Right kidney (tissue), 9 donors: ENCODE measurements at places on chromosomes 13 and 19.

DNA sequence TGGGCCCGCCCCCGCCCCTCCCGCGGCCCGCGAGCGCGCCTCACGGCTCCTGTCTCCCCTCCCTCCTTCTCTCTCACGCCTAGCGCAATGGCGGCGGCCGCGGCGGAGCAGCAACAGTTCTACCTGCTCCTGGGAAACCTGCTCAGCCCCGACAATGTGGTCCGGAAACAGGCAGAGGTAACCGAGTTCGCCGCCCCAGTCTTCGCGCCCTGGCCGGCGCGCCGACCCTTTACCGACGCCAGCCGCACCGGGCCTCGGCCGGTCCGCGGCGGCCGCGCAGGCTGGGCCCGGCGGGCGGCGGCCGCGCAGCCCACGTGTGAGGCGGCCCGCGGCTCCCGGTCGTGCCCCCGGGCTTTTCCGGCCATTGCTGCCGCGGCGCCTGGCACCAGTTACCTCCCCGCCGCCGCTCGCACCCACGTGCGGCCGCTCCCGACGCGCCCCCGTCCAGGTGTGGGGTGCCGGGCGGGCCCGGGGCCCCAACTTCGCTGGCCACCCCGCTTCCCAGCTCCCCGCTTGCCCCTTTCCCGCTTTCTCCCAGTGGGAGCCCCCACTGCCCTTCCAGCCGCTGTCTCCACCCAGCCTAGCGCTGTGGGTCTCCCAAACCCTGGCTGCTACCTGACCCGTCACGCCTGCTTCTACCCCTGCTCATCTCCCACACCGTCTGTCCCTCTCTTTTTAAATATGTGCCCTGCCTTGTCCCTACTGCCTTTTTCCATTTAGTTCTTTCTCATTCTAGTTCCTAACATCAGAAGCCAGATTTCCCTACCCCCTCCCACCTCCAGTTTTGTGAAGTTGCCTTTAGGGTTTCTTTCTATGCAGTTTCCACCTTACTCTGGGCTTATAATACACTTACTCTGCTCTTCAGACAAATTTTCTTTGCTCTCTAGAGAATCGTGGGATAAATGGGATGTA is 23.4 kb downstream of the IPO5 start:
- peak; percentile 85 for DNase-seq

DNA sequence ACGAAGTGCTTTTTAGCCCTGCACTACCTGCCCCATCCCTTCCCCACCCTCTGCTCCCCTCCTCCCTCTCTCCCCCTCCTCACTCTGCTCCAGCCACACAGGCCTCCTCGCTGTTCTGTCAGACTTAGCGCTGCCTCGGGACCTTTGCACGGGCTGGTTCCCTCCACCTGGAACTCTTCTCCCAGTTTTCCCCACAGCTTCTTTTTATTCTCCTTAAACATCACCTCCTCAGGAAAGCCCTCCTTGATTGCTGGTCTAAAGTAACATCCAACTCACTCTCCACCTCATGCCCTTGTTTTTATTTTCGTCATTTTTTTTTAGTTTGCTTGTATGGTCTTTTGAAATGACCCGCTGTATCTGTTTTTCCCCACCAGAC is 19.6 kb upstream of the ZNRF4 start:
- DNase-seq, result no peak

DNA sequence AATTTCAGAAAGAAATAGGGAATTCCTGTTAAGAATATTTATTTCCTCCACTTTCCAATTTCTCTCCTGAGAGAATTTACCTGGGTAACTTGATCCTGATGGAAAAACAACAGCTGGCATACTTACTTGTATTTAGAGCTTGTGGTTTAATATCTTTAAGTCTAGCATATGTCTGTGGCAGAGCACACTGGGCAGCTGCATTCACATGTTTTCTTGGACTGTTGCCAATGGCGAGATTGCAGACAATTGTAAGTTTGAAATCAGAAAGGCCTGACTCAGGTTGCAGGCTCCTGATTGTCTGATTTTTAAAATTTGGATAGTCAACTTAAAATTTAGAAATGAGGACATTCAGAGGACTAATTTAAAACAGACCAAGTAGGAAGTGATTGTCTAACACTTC is 66.9 kb downstream of the NHLRC3 start:
- no peak for DNase-seq

DNA sequence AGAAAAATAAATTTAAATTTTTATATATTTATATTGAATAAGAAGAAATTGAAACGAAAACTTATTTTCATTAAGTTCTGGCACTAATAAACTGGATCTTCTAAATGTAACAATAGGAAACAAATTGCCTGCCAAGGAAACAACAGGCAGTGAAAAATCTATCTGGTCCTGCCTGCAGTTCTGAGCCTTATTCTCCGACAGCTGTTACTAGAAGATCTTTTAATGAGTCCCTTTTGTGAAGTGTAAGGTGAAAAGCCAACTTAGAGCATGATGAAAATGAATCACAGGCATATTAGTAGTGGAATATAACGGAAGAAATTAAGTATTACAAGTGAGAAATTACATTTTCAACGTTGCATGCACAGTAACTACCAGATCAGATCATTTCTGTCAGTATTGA is 1002.7 kb upstream of the PCDH20 start:
- DNase-seq, result no peak

GRCh38 chr19:18668252-18668631 is 15.2 kb upstream of the CRTC1 start:
- DNase-seq, result no peak

GRCh38 chr13:80547885-80548825 is 207.2 kb upstream of the SPRY2 start:
- no peak for DNase-seq

GRCh38 chr13:104289400-104289799 is 1223.2 kb upstream of the SLC10A2 start:
- no peak for DNase-seq

GRCh38 chr13:52969373-52969772 is 59.2 kb upstream of the OLFM4 start:
- no peak for DNase-seq

DNA sequence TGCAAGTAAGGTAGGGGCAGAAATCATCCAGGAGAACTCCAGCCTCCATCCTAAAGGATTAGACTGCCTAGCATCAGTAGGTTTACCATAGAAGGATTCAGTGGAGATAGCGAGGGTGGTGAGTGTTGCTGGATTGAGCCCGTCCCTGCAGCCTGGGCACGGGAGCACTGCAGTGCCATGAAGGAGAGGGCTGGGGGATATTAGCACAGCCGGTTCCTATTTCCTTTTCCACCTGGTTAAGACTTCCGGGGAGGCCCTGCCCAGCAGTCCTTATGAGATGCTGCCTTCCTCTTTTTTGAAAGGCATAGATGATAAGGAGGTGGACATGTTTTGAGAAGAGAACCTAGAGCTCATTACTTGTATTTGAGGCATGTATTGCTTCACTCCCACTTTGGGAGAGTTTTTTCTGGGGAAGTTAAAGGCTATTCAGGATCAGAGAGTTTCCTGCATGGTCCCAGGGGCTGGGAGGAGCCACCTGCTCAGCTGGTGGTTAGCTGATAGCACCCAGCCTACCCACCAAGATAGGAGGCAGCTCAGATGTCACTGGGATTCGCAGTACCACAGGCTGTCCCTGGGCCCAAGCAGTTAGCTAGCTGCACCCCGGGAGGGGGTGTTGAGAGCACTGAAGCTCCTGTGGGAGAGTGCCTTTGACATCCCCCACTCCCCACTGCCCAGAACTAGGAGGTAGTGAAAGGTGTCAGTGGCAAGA is 17.2 kb downstream of the ACTN4 start:
- peak; percentile 32 for DNase-seq

DNA sequence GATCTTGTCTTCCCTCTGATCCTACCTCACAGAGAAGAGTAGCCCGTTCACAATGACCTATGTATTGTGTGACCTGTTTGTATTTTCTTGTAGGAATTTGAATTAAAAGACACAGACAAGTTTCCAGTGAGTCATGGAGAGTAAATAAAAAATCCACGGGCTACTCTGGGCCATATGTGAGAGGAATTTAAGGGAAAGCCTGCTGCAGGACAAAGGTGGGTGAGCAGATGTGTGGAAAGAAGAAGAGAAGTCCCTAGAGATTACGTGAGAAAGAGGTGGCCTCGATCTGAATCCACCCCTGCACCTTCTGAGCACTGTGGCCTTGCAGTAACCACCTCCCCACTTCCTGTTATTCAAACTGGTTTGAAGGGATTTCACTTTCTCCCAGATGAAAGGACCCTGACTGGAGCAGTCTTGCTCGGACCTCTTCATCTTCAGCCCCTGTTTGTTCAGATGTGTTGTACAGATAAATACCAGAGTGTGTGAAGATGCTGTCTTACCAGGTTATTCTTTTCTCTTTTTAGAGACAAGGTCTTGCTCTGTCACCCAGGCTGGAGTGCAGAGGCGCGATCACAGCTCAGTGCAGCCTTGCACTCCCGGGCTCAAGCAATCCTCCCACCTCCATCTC is 205.4 kb downstream of the PDS5B start:
- DNase-seq, result no peak

GRCh38 chr19:46147791-46148288 is at the start of gene IGFL2:
Gene IGFL2 (plus strand): TSS chr19:46148238. CDS start chr19:46148279, 41 bp downstream.
- DNase-seq, result no peak

DNA sequence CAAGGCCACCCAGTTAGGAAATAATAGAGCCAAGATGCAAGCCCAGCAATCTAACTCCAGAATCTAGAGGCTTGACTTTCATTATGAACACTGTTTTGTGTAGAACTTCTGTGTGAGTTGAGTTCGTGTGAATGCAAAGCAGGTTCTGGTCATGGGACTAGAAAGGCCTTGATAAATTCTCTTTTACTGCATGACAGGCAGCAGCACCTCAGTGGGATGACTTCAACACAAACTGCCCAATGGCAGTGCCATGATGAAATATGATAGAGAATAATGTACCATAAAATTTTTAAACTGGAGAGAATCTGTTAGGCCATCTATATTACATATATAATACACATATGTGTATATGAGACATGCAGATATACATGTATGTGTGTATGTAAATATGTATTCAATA is 214.5 kb downstream of the KLF5 start:
- no peak for DNase-seq

DNA sequence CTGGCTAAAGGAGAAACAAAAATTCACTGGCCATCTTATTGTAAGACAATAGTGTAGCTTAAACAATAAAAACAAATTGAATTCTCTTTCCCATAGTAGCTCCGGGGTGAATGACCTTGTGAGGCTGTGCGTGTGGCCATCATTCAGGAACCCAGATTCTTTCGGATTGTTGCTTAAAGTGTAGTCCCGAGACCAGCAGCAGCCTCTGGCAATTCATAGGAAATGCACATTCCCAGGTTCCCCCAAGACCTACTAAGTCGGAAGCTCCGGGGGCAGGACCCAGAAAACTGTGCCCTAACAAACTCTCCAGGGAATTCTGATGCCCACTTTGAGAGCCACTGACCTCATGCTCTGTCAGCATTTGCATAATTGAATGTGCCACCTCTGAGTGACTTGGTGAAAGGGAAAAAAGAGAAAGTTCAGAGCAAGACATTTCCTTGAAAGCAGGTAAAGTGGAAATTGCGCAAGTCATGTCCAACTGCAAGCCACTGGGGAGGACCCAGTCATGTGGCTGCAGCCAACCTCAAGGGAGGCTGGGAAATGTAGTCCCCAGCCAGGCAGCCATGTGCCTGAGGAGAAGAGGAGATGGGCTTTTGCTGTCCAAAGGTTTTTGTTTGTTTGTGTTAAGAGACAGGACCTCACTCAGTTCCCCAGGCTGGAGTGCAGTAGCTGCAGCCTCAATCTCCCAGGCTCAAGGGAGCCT is 50.7 kb upstream of the PNMA8B start:
- DNase-seq, result peak; percentile 34

- DNase-seq, result no peak
Observed at GRCh38 chr19:43618921-43619261, 538 bp downstream of the ZNF428 start.

- peak; percentile 61 for DNase-seq
Observed at GRCh38 chr19:49391581-49392399, 3.7 kb downstream of the KASH5 start.

DNA sequence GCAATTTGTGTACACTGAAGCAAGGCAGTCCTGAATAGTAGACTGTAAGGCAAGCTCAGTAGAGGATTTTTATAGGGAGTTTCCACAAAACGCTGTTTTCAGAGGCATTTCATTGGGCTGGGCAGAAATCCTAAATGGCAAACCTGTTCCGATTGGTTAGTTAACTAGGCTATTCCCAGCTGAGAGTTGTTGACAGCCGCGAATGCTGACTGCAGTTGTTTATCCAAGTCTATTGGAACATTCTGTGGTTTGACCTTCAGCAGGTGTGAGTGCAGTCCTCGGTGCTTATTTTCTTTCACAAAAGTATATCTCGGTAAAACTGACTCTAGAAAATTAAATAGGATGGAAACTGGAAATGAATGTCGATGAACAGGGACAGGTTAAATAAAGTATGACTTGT is 45.4 kb downstream of the TPT1 start:
- no peak for DNase-seq

- no peak for DNase-seq
Observed at GRCh38 chr19:31070146-31071065, 278.8 kb downstream of the TSHZ3 start.

DNA sequence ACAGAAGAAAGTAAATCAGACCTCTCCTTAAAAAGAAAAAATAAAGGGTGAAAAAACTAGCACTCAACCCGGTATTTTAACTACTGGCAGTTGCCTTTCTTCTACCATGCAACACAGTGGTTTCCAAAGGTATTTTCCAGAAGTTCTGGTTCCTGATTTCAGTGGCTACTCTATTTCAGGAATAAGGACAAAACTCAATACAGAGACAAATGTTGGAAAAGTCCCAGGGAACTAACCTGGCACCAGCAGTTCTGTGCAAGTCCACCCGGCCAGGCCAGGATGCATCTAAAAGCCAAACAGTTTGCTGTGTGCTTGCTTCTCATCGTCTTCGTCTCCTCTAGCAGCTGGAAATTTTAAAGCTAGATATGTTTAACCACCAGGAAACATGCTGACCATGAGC is 52.5 kb downstream of the FOXO1 start:
- no peak for DNase-seq

DNA sequence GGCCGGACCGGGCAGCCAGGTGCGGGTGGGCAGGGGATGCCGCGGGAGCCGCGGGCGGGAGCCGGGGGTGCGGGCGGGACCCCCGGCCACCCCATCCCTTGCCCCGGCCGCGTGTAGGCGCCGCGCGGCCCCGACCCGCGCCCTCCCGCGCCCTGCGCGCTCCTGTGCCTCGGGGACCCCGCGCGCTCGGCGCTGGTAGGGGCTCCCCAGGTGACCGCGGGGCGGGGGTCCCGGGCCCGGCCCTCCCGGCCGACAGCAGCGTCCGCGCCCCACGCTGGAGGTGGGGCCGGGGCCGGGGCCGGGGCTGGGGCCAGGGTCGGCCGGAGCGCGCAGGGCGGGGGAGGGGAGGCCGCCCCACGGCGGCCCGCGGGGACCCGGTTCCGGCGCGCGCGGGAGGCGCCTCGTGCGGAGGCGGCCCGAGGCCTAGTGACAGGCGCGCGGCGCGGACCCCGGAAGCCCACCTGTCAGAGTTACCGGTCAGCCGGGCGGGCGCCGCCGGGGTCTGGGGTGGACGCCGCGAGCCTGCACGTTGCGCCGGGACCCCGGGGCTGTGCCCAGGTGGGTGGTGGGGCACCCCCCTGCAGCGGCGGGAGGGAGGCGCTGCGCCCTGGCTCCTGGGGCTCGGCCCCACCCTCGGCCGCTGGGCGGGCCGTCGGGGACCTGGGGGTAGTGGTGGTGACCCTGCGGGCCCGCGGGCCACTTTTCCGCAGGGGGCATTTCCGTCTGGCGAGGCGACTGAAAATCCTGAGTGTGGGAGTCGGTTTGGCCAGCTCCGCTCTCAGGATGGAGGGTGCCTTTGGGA is 518 bp downstream of the TFDP1 start:
- peak; percentile 56 for DNase-seq
